Chondrocyte (in vitro differentiated cells): ENCODE measurements at places on chromosomes 7 and 10. TPM values are rescaled to one million over a fixed set of nuclear protein-coding genes. Genes with fewer than 3 reads are reported as not detected.

DNA sequence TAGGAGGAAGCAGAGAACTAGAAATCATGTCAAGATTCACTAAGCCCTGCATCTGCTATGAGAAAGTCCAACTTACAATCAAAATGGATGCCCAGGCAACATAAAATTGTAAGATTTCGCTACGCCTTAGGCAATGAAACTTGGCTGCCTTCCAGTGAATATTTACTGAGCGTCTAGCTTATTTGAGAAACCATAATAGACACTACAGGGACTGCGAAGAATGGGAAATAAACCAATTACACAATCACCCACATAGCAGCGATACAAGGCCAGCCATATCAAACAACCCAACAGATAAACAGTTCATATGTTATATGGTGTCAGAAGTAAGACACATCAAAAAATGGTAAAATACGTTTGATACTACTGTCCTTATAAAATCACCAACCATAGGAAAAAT is 545.0 kb upstream of the C7orf33 start:
- no peak for DNase-seq
- H3K36me3 ChIP-seq, result no peaks in the 10 kb centered on the region

DNA sequence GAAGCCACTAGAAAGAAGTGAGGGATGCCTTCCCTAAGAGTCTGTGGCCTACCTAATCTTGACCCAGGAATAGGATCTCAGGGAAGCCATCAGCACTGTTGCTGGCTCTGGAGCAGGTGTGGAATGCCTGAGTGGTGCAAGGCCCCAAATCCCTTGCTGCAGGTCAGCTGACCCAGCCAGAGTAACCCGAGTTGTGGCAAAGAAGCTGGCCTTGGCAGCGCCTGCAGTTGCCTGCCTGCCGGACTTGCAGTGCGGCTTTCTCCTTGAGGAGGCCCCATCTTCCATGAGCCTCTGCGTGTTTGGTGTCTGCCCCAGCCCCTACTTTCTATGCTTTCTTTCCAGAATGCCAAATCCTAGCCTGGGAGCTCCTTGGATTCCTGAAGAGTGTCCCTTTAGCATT is 5.8 kb downstream of the KIAA1217 start:
- H3K4me1 ChIP-seq, result peaks cover 11% of the 10 kb centered on the region
- H3K4me3 ChIP-seq, result no peak overlapping the region
- no peak overlapping the region for H3K27ac ChIP-seq
- H3K36me3 ChIP-seq, result no peaks in the 10 kb centered on the region
- H3K27me3 ChIP-seq, result peaks cover 8% of the 10 kb centered on the region
- DNase-seq, result no peak

DNA sequence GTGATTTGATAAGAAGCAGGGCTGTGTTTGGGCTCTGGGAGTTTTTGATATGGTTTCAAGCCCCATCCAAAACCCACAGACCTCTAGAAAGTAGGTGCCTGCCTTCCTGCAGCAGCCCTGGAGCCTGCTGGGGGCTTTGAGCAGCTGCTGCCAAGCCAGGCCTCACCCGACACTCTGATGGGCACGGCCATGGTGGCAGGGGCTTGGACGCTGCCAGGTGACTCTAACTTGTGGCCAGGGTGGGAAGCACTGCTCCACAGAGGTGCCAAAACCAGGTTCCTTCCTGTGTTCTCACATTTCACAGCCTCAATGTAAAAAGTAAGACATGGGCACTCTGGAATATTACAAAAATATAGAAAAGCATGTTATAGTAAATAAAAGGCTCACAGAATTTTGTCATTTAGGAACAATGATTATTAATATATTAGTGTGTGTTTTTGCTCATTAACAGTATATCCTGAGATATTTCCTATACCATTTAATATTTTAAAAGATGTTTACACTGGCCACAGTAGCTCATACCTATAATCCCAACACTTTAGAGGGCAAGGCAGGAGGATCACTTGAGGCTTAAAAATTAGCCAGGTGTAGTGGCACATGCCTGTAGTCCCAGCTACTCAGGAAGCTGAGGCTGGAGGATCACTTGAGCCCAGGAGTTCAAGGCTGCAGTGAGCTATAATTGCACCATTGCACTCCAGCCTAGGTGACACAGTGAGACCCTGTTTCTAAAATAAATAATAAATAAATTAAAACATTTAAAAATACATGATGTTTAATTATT is 95.1 kb downstream of the EGFR start:
- H3K27me3 ChIP-seq, result no peaks in the 10 kb centered on the region
- no peak overlapping the region for H3K27ac ChIP-seq
- no peaks in the 10 kb centered on the region for H3K36me3 ChIP-seq
- H3K4me3 ChIP-seq, result no peak overlapping the region
- no peak for DNase-seq

Gene SFRP4
- total RNA-seq, result 0.25 to 0.75 TPM (median 0.41 TPM) in 3 replicates
